Progenitor cell of endocrine pancreas (in vitro differentiated cells): ENCODE measurements at places on chromosomes 6 and 20.

GRCh38 chr6:111721753-111722154 lies 116.1 kb upstream of the TRAF3IP2 start:
- no peak for DNase-seq

DNA sequence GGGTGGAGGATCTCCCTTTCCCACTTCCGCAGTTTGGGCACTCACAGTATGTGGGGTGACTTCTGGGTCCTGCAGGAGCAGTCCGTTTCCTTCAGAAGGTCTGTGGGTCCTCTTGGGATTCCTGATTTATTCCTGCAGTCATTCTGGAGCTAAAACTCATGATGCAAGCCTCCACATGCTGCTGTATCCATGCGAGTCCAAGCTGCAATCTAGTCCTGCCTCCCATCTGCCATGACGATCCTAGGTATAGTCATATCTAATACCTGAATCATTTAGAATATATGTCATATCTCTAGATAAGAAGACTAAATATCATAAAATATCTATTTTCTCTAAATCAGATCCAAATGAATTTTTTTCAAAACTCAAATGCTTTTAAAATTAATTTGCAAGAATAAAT lies 103.4 kb upstream of the AHI1 start:
- DNase-seq, result no peak

- no peak for DNase-seq
These were observed 118.4 kb downstream of the FARS2 start for GRCh38 chr6:5379647-5380242.

GRCh38 chr20:50371878-50372769 lies 138.1 kb upstream of the PTPN1 start:
- no peak for DNase-seq

DNA sequence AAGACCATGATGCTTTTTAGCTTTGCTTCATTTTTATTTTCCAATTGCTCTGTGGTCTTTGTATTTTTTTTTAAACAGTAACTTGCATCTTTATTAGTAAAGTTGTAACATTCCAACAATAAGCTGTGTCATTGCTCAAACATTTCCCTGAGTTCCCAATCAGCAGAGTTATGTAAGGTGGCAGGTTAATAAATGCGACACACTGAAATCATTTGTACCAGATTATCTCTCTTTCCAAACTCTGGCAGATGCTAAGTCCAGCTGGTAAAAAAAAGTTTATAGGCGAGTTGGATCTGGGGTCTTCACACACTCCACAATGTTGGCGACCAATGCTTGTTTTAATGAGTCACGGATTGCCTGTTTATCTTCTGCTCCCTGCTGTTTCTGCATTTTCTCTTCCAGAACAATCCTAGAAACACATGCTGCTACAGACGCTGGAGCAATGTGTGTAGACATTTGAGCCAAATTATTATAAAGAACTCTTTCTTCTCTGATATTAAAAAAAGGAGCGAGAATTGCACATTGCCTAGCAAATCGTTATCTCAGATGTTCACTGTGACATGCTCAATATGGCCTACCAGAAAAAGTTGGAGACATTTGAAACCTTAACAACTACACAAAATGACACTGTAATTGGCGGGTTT lies 113.6 kb upstream of the IFNGR1 start:
- no peak for DNase-seq

DNA sequence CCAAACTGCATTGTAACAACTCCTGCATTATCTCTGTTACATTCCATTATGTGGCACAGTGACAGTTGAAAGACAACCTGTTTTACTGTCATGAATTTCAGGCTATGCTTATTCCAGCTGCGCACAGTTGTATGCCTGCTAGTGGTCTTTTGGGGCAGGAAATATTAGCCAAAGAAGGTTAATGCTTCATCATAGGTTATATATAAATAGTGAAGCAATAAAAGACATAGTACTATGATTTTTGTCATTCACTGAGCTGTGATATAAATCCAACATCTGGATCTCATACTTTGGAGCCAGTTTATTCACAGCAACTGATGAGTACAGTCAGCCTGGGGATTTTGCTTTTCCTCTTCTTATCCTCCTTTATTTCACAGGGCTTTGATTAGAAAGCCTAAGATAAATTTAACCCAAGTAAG lies 55.6 kb downstream of the FILIP1 start:
- no peak for DNase-seq

GRCh38 chr6:12769556-12770256 lies 53.1 kb downstream of the PHACTR1 start:
- DNase-seq, result no peak

DNA sequence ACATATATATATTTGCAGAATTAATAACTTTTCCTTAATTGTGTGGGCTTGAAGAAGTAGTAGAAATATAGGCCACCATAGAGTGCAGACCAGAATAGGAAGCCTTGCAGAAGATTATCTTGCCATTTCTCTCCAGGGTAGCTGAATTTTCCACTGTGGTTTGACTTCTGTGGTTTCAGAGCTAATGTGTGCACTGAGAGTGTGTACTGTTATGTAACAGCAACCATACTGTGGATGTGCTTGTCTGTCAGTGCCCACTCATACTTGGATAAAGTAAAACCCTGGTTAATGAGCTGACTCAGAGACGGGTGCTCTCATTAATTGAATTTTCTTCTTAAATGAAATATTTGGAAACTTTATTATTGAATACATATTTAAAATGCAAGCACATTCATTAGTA lies 57.2 kb downstream of the CEP43 start:
- no peak for DNase-seq

GRCh38 chr20:17888044-17888443 lies 80.5 kb downstream of the SNX5 start:
- DNase-seq, result no peak

- no peak for DNase-seq
These were observed 51.6 kb downstream of the CYP24A1 start for GRCh38 chr20:54122189-54122588.

DNA sequence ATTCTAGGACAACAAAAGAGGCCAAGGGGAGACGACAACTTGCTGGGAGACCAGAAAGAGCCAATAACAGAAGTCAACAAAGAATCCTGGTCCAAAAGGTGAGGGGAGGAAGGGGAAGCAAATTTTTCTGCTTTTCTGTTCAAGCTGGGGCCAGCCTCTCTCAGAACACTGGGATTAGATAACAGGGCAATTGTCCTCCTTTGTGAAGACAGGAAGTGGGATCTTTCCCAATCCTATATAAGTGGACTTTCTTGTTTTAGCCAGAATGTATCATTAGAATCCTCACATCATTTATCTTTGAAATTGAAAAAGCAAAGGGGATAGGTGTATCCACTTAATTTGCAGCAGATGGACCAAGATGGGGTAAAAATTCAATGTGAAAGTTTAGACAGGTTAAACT lies 101.2 kb upstream of the COL21A1 start:
- DNase-seq, result no peak

- DNase-seq, result no peak
These were observed 59.6 kb downstream of the ZNF831 start for GRCh38 chr20:59223182-59223601.

GRCh38 chr6:69775941-69776340 lies 20.9 kb downstream of the LMBRD1 start:
- DNase-seq, result no peak

DNA sequence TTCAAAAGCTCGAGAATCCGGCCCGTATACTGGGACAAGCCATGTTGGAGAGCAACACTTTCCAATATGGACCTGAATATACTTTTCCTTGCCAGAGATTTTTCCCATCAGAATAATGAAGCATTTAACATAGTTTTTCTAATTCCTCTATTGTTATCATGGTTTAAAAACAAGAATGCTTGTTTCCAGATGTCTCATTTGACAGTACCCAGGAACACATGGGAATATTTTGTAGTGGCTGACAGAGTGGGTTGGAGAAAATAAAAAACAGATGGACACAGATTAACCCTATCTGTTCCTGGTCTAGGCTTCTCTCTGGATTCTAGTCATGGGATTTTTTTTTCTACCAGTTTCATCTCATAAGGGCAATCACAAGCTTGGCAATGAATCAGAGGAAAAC lies 164.8 kb upstream of the CEP162 start:
- no peak for DNase-seq

DNA sequence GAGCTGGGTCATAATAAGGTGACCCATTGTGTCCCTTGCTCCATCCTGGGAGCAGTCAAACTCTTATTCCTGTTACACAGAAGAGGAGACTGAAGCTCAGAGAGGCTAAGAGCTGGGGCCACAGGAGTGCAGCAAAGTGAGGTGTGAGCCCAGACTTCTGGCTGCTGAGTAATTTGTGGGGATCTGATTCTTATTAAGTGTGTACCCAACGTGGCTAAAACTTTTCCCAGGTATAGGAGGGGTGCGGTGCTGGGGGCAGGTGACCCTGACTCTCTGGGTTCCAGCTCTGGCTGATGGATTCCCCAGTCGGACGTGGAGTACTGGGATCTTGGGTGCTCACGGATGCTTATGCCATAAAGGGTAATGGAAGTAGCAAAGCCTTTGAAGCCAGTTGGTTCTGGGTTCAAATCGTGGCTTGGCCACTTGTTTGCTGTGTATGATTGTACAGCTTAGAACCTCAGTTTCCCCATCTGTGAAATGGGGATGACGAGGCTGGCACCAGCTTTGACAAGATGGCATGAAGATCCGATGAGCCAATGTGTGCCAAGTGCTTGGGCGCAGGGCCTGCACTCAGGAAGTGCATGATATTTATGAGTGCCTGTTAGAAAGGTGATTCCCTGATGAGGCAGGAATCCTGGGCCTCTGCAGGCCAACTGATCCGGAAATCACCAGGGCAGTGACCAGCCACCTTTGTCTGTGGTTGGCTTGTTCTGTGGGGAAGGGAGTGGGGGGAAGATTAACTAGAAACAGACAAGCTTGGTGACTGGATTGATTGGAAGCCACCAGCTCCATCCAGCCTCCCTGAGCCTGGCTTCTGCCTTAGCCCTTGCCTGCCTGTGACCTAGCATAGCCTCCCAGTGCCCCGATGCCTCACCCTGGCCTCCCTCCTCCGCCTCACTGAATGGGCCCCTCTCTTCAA lies 6.0 kb downstream of the SRC start:
- DNase-seq, result no peak

DNA sequence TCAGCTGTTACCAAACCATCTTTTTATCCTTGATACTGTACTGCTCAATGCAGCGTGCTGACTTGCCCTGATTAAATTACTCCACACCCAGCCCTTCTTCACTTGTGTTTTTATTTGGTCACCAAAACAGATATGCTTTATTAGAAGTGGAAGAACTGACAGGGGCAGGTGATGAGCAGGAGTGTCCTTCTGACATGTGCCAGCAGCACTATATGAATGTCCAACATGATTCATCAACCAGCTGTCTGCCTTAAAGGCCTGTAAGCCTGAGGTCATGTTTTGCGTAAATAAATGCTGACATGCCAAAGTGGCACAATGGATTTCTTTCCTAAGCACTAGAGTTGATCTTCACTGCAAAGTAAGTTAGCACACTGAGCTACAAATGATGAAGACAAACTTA lies 15.4 kb downstream of the POPDC3 start:
- DNase-seq, result no peak

GRCh38 chr20:14441201-14441600 lies 103.8 kb upstream of the FLRT3 start:
- no peak for DNase-seq

DNA sequence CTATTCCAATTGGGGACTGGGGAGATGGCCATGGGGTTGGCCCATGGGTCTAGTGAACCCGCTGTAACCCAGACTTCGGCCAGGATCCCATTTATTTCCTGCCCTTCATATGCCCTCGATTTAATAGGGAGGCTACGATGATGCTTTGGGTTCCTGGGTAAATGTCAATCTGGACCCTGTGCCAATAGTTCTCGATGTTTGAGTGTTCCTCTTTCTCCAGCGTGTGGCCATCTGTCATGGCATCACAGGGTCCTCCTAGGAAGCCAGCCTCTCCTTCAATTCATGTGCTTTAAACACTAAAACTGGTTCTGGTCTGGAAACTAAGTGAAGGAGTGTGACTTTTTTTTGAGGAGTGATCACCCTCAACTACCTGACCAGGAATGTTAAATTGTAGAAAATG lies 28.7 kb upstream of the ELMO2 start:
- no peak for DNase-seq

DNA sequence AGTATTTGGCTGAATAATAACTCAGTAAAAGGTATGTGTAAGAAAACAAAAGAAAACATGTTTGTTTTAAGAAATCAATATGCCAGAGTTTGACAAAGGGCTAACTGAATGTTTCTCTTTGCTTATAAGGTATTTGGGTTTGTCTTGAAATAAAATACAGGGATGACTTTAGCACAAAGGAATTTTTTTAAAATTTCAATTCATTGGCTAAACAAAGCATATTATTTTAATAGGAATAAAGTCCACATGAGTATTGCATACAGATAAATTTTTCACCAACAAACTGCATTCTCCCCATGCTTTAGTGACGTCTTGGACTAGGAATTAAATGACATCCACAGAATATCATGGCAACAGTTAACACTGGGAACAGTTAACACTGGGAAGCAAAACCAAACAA lies 480.0 kb upstream of the JAG1 start:
- no peak for DNase-seq

- no peak for DNase-seq
These were observed 68.2 kb upstream of the KHDRBS2 start for GRCh38 chr6:62354261-62354660.

GRCh38 chr6:7201732-7202541 lies 94.2 kb downstream of the RREB1 start:
- DNase-seq, result no peak

DNA sequence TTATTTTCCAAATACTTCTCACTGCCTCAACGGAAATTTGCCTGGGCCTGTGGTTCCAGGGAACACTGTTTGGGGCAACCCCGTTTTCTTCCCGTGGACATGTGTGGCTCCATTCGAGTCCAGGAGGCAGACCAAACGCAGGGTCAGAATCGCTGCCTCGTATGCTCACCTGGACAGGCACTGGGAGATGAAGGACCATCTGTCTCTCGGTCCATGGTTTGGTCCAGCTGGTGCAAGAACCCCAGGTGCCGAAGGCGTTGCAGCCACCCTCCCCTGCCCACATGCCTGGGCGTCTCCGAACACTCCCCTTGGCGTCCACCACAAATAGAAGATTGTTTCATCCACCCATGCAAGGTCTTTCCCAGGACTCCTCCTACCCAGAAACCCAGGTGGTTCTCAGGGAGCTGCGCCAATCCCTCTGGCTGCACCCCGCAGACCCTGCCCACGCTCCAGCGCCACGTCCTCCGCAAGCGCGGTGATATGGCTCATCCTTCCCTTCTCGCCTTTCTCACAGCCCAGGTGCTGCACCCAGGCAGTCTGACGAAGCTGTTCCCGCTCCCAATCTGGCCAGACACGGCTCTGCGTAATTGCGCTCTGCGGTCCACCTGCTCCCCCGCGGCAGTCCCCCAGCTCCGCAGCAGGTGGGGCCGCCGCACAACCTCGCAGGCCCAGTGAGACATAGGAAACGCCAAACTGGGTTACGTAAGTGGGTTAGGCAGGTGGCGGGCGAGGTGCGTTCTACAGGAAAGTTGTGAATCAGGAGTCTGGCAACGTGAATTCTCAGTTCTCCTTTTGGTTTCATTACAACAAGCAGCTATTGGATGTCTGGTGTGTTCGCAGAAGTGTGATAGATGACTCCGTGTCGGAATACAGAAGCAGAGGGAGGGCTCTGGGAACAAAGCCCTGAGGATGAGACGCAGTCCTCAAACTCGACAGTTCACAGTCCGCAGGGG lies 146.2 kb upstream of the ECI2 start:
- peak; percentile 28 for DNase-seq

- no peak for DNase-seq
These were observed 28.1 kb upstream of the AHI1 start for GRCh38 chr6:135525594-135525993.
